ENCODE measurements at places on chromosomes 6 and 20.

DNA sequence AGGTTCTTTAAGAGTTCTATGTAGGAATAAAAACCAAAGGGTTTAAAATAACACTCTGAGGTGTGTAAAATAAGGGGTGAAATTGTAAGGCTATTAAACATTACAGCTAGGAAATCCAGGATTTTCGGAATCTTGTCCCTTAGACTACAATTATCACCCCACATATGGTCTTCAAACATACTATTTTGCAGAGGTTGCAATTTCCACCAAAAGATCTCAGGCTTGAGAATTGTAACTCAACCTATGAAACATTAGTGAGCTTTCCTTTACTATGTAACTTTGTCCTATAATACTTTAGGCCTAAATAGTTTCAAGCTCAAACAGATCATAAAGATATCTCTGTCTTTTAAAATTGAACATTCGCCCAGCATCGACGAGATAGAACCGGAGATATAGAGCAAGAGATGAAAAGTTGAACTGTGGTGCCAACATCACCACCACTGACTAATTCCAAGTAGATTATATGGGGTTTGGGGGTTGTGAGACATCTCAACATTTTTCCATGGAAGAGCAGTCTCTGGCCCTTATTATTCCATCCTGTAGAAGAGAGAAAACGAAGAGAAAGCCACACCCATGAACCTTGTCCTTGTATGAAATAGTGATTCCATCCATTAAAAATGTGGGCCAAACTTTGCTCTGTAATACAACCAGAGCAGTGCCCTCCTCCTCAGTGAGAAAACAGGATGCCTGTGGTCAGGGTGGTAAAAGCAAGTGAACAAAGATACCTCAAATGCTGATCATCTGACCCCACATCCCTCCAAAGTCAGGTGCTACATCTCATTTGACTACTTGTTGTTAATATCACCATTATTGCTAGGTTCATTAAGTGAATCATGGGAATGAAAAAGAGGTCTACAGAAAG lies 284.5 kb upstream of the GJE1 start:
- DNase-seq: peak; percentile 11

DNA sequence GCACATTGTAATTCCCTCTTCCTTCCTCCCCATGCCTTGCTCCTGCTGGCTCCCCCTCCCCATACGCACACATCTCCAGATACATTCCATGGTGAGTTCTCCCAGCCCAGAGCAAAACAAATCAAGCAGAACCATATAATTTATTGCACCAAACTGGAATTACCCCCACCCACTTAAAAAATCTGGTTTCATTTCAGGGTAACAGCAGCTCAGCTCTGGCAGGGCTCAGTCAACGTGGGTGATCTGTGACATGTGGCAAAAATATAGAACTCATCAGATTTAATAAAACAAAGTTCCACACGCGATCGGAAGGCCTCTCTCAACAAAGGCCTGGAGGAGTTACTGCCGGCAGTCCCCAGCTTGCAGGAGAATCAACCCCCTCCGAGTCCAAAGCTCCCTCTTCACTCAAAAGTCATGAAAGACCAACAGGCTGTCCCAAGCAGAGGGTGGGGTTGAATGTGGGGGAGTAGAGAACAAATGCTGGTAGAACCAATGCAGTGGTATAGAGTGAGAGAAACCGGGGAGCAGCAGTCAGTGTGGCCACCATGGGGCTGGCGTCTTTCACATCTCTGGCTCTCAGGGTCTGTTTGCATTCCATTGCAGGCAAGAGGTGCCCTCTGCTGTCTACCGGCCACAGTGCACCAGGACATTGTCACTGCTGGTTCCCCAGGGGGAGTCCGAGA lies 323.3 kb upstream of the NT5E start:
- DNase-seq: peak; percentile 60

DNA sequence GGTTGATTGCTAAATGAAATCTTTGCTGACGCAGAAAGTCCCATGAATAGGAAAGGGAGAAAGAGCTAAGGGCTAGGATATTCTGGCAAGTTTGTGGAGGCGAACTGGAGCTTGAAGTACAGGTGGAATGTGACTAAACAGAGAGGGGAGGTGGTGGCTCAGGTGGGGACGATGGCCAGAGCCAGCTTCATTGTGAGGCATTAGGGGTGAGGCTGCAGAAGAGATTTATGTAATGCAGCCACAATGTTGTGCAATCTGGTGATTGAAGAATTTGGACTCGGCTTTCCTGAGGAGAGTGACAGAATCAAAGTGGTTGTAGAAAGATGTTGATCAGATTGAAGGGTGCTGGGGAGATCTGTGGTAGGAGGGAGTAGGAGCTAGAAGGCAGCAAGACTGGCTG lies 42.9 kb upstream of the SPACA1 start:
- DNase-seq: no peak

- DNase-seq: peak; percentile 99
These were observed 112.9 kb downstream of the TRERF1 start for GRCh38 chr6:42338744-42339222.

GRCh38 chr6:24214984-24215383 lies 89.0 kb downstream of the NRSN1 start:
- no peak for DNase-seq

- peak; percentile 10 for DNase-seq
These were observed 640 bp downstream of the SAYSD1 start for GRCh38 chr6:39114388-39114703.

DNA sequence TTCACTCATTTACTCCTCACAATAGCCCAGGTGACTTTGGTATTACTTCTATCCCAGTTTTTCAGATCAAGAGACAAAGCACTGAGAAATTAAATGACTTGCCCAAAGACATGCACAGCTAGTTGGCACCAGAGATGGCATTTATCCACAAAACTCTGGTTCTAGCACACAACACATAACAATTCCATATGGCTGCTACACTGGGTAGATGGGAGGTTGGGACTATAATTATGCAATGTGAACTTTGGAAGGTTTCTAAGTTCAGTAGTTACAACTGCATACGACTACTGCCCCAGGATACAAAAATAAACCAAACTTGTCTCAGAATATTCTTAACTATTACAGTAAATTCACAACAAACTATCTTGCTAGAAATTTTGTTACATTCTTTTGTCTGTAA lies 54.2 kb upstream of the MLIP start:
- no peak for DNase-seq

DNA sequence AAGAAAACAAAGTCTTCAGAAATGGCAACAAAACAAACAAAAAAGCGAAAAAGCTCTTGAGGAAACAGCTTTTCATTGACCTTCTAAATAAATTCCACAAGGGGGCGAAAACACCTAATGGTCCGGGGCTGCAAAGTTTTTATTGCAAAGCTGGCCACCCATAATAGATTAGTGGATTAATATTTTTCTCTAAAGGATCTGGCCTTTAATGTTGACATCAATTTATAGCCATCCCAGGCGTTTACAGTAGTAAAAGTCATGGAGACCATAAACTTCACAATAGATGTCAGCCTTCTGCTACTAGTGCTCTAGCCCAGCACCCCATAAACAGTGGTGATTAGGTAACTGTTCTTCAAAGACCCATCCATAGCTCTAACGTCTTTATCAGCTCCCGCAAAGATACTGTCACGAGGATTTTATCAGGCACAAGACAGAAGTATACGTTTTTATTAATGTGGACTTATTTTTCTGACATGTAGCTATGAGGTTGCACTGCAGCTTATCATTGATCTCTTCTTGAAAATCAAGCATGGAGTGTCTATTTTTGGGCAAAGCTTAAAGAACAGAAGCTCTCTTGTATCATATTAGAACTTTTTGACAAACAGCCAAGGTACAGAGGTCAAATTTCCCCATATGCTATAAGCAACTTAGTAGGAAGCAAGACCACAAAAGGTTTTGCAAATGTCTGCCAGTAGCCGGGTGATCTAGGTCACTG lies 4.7 kb downstream of the CITED2 start:
- peak; percentile 24 for DNase-seq

Measured in H4 (cell line).